ENCODE measurements at places on chromosomes 1 and 21. TPM values are rescaled to one million over a fixed set of nuclear protein-coding genes. Genes with fewer than 3 reads are reported as not detected.
A peak's percentile ranks its signal among the peaks of the same experiment; 100 is the strongest.

- no peak for DNase-seq
Measured at GRCh38 chr1:244065063-244065793, 14.1 kb downstream of the ZBTB18 start.

GRCh38 chr1:234004591-234004990, 100.1 kb downstream of the SLC35F3 start:
- DNase-seq, result no peak

DNA sequence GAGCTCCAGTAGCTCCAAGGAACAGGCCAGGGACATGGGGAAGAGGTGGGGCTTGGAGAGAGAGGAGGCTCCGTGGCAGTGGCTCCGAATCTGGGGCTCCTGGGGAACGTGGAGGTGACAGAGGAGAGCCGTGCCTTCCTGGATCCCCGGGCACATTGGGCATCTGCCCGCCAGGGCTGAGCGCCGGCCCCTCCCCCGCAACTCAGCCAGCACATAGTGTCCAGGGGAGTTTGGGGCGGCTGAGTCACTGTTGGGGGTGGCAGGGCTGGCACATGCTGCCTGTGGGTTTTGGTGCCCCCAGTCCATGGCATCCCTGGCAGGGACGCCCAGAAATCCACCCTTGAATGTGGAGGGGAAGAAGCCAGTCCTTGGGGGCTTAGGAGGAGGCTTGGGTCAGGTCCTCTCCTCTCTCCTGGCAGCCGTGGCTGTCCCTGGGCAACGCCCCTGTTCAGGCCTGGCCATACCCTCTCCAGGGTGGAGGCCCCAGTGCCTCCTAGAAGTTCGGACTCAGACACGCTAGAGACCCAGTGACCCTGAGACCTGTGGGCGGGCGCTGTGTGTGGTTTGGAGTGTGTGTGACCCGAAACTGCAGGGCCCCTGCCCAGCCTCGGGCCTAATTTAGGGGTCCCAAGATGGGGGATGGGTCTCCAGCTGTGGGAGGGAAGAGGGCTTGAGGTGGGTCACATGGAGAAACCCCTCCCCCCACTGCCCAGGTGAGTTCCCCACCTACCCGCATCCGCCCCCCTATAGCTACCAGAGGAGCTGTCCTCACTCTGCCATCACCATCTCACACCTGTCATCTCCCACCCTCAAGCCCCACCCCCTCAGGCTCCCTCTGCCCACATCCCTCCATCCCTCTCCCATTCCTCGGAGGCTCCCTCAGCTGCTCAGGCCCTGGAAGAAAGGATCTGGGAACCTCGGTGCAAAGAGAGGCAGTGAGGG, 1.6 kb downstream of the HSPB7 start:
- no peak for DNase-seq

- peak; percentile 17 for DNase-seq
Measured at GRCh38 chr1:70509996-70510876, 99.2 kb downstream of the CTH start.

DNA sequence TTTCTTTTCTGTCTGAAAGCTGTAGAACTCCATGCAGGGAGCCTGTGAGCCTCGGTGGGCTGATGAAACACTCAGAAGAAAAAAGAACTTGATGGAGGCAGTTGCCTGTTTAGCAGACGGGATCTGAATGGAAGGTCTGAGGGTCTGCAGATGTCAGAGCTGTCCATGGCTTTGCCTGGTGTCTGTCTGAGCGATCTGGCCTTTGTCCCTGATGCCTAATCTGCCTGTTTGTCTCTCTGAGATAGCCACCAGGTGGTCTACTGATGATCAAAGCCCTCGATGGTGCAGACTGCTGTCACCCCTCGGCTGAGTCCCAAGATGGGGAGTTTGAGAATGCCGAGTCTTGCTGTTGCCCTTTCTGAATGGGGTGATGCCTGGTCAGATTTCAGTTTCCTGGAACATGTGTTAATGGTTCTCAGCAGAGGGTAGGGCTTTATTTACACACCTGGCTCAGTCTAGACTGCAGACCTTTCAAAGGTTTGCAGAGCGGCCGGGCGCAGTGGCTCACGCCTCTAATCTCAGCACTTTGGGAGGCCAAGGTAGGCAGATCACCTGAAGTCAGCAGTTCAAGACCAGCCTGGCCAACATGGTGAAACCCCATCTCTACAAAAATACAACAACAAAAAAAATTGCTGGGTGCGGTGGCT, 90.4 kb downstream of the KIF26B start:
- DNase-seq, result no peak

The GBP6 gene
- polyA plus RNA-seq, result not detected

The FMO5 gene
- polyA plus RNA-seq, result 8.3 TPM

The NTNG1 gene
- polyA plus RNA-seq, result 43.1 TPM

The SLAMF1 gene
- polyA plus RNA-seq, result 0.13 TPM
